ENCODE measurements at places on chromosomes 1 and 21.

- DNase-seq: no peak
Observed at GRCh38 chr1:208107425-208108212, 136.6 kb downstream of the PLXNA2 start.

DNA sequence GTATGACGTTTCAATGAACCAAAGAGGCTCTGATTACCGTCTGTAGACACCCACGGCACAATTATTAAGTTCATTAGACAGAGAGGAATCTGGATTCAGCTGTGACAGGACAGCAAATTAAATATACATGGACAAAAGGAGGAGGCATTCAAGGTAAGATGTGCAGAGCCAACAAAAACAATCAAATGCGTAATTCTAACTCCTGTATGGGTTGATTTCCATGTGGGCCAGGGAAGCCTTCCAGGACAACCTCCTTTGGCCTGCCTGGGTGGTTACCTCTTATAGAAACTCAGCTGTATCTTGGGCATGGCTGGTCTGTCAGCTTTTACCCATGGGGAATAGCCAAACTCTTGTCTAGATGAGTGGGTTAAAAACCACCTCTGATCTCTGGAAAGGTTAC, 43.8 kb downstream of the CCN1 start:
- no peak for DNase-seq

DNA sequence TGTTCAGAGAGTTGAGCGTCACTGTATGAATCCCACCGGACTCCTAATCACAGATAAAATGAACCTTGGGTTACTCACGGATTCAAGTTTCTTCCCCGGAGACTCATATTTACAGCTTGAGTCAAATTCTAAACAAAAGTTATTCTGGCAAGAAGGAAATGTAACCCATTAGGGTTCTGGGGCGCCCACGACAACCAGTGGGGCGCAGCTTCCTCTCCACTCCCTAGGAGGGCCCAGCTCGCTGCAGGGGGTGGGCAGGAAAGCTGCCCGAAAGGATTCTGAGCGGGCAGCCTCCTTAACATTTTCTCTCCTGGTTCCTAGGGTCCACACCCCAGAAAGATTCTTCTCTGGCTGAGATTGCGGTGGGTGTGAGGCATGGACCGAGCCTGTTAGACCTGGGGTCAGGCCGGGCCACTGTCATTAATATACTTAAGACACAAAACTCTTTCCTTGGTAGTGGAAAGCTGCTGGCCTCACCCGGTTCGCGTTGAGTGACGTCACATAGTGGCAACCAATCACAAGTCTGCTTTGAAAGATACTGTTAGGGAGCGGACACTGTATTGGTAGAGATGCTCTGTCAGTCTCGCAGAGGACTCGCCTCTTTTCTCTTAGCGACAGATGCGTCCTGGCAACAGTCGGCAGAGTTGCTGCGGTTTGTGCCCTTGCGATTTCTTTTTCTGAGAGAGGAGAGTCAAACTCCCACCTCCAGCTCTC, 13.6 kb upstream of the MCOLN3 start:
- DNase-seq: peak; percentile 85

DNA sequence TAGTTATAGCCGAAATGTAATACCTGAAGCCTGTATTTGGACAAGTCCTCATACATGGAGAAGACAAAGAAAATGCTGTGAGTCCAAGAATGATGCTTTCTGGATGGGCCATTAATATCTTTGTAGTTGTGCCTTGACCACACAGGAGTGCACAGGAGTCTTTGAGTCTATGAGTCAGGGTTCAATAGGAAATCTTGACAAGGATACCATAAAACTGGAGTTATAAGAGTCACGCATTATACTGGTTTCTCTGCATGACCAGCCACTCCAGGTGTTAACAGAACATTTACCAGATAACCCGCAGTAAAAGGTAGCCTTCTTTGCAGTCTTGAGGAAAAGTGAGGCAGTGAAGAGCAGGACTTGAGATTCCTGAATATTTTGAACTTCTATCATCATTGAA, 464.6 kb upstream of the PKN2 start:
- DNase-seq: no peak

DNA sequence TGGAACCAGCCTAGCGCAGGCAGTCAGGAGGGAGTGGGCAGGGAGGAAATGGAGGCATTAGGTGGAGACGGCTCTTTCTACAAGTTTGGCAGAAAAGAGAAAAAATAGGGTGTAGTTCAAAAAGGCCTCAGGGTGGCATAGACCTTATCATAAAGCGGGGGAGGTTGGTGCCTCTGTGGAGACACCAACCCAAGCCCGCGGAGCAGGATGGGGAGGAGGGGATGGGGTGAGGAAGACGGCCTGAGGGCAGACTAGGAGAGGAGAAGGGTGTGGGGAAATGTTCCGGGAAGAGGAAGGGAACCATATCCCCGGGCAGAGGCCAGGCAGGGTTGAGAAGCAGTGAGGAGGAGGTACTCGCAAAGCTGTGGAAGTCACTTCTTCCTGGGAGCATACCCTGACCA, 17.4 kb upstream of the SHE start:
- DNase-seq: no peak

DNA sequence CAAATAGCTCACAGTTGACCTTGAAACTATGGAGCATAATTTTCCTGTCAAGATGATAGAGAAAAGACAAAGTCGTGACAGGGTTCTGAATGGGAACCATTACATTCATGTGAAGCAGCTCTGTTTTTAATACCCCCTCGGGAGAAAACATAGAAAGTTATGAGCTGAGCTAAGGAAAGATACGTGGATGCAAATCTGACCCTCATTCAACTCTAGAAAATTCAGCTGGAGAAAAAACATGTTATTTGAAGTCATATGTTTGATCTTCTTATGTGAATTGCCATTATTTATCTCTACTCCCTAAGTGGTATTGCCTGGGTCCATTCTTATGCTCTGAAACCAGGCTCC, 48.0 kb upstream of the LRRC52 start:
- no peak for DNase-seq

- no peak for DNase-seq
Observed at GRCh38 chr1:185368913-185369491, 52.0 kb upstream of the IVNS1ABP start.

- DNase-seq: no peak
Observed at GRCh38 chr1:201224666-201225370, 34.2 kb downstream of the IGFN1 start.

GRCh38 chr1:87501738-87502137, 173.1 kb downstream of the LMO4 start:
- no peak for DNase-seq

DNA sequence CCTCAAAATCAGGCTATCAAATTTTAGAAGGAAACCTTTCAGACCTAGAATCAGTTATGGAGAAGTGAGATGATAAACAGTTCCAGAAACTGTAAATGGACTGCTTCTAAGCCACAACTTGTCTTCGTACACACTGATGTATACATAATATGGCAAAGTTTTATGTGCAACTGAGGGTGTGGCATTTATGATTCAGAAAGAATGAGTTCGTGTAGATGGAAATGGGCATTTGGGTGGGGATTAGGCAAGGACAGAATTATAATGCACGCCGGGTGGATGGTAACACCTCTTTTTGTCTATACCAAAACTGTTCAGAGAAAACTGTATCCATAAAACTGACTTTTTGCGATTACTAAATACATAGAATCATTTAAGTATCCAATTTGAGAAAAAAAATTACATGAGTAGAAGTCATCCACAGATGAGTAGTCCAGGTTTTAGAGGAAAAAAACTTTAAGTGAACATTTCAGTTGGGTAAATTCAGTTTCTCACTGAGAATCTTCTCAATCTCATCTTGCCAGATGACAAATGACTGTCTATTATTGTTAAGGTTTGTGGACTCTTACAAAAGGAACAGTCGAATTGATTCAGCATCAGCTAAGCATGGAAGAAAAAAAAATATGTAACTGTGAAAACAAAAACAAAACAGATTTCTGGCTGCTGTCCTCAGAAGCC, 22.5 kb downstream of the ERRFI1 start:
- no peak for DNase-seq
